Activated naive CD8-positive, alpha-beta T cell treated with anti-CD3 and anti-CD28 coated beads, Interleukin-2, amount 50 U/mL, for 24 hours (primary cell): ENCODE measurements at places on chromosomes 3 and 15.

- DNase-seq: no peak
Measured at GRCh38 chr3:186532598-186533072, 11.5 kb downstream of the CRYGS start.

- DNase-seq: no peak
Measured at GRCh38 chr3:9399746-9400145, 2.3 kb downstream of the SETD5 start.

DNA sequence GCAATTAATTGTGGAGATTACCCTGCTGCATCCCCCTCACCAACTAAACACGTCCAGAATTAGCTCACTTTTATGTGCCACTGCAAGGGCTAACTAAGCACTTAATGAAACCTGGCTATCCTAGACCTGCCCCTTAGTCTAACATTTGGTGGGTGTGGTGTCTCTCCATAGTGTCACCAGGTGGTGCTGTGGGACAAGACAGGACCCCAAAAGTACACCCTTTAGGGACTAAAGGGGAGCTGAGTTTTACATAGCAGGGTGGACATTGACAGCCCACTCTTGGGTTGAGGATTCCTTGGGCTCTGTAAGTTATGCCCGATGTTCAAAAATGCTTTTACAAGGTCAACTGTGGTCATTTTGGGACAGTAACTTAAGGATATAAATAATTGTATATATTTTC lies 5.7 kb downstream of the DUT start:
- DNase-seq: no peak

GRCh38 chr15:93694033-93694432 lies 537.3 kb upstream of the MCTP2 start:
- DNase-seq: no peak

- DNase-seq: no peak
Measured at GRCh38 chr15:99424131-99424571, 141.6 kb upstream of the MEF2A start.

DNA sequence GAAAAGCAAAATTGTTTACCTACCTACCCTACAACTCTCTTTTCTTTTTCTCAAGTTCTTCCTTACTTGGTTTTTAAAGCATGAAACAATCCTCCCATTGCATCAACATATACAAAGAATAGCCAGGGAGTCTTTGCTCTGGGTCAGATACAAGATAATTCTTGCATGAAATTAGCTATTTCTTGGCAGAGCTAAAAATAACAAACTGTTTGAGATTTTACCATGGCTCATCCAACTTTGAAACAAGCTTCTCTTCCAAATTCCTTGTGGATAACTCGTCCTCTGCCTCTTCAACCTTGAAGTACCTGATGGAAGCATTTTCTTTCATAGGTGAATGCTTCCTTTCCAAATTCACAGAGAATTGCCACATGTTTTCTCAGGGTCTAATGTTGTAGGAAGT lies 9.2 kb upstream of the CBLB start:
- DNase-seq: no peak
